ENCODE measurements at places on chromosomes 1 and 21.

GRCh38 chr1:7407544-7407895, 363.6 kb upstream of the VAMP3 start:
- DNase-seq = no peak

GRCh38 chr1:32791881-32792280, 25.3 kb downstream of the YARS1 start:
- DNase-seq = no peak

GRCh38 chr1:86868477-86868876, 45.4 kb downstream of the SELENOF start:
- DNase-seq = no peak

DNA sequence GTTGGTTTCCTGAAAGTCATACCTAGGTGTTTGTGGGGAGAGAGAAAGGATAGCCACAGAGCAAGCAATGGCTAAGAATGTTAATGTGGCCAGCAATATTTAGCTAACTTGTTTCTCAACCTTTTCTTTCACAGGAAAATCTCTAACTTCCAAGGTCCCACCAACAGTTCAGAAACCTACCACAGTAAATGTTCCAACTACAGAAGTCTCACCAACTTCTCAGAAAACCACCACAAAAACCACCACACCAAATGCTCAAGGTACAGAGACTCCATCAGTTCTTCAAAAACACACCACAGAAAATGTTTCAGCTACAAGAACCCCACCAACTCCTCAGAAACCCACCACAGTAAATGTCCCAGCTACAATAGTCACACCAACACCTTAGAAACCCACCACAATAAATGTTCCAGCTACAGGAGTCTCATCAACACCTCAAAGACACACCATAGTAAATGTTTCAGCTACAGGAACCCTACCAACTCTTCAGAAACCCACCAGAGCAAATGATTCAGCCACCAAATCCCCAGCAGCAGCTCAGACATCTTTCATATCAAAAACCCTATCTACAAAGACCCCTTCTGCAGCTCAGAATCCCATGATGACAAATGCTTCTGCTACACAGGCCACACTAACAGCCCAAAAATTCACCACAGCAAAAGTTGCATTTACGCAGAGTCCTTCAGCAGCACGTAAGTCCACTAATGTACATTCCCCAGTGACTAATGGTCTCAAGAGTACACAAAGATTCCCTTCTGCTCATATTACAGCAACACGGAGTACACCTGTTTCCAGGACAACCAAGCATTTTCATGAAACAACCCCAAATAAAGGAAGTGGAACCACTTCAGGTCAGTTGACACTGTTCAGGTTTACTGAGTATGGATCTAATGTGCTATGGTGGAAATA, 15.3 kb downstream of the CD55 start:
- DNase-seq = peak; percentile 20

- no peak for DNase-seq
These were observed 546.9 kb downstream of the SMYD3 start for GRCh38 chr1:245960171-245960570.

GRCh38 chr1:238153253-238153652, 262.5 kb upstream of the ZP4 start:
- no peak for DNase-seq

DNA sequence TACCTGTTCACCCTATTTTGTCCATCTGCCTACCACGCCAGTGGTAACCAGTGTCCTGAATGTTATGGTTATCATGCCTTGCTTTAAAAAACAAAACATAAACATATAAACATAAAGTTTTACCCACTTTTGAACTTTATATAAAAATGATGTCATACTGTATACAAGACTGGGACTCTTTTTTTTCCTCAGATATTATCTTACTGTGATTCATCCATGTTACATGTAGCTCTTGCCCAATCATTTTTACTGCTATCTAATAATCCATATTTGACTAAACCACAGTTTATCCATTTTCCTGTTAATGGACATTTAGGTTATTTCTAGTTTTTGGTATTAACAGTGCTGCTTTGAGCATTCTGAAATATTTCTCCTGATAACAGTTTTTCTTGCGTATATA, 78.8 kb downstream of the GPR161 start:
- no peak for DNase-seq

GRCh38 chr21:35096959-35097358, 47.9 kb upstream of the RUNX1 start:
- no peak for DNase-seq

DNA sequence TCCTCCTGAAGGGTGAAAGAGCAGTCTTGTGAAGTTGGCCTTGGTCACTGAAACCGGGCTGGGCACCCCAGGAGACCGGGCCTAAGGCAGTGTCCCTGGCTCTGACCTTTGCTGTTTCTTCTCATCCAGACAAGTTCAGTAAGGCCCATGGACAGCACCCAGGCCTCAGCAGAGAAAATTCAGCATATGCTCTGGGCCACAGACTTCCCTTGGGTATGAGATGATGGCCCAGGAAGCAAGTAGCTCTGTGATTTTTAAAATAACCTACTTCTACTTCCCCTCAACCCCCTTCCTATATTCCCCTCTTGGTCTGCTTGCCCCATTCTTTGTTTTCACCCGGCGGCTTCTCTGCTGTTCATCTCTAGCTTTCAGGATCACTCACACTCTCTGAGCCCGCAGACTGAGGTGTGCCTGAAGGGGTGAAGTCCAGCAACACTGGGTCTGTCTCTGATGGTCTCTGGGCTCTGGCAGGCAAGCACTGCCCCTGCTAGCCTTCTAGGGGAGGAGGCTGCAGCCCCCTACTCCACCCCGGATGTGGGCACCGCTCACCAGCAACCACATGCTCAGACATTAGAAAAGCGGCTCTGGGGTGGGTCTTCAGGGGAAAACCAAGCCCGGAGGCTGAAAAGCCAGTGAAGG, 2.9 kb upstream of the GPR25 start:
- DNase-seq = no peak

Data from AG04450 (cell line).